AG04449 (cell line): ENCODE measurements at places on chromosomes 3 and 15.

- no peak for DNase-seq
Measured at GRCh38 chr3:156677536-156677935, 3.1 kb downstream of the TIPARP start.

DNA sequence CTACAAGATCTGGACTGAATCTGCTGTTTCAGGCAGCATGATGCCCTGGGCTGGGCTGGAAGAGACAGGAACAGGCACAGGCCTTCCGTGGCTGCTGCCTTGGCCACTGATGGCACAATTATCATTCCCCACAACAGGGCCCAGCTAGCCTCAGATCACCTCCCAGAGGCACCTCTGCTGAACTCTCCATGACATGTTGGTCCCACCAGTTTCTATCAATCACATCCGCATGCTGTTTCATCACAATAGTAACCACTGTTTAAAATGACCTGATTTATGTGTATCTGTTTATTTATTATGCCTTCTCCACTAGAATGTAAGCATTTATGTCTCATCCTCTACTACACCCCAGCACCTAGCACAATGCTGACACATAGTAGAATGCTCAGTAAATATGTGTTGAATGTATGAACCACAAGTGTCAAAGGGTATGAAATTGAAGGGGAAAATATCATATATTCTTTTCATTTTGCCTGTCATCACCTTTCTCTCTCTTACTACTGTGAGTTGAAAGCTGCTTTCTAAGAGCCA lies 32.7 kb upstream of the ZBTB38 start:
- DNase-seq = no peak

GRCh38 chr15:68599560-68600071 lies 20.8 kb downstream of the CORO2B start:
- no peak for DNase-seq

DNA sequence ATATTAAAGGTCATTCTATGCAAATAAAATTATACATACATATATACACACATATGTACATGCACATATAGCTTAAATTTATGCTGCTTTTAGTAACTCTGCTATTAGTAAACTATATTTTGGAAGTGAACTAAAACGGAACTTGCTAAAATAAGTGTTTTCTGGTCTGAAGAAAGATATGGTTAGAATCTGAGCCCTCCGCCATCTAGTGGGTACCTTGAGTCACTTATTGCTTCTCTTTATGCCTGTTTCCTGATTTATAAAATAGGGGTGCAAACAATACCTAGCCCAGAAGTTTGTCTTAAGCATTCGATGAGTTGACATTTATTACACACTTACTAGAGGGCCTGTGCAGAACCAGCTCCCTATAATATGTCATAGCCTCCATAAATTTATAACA lies 255.7 kb downstream of the CNTN6 start:
- no peak for DNase-seq

DNA sequence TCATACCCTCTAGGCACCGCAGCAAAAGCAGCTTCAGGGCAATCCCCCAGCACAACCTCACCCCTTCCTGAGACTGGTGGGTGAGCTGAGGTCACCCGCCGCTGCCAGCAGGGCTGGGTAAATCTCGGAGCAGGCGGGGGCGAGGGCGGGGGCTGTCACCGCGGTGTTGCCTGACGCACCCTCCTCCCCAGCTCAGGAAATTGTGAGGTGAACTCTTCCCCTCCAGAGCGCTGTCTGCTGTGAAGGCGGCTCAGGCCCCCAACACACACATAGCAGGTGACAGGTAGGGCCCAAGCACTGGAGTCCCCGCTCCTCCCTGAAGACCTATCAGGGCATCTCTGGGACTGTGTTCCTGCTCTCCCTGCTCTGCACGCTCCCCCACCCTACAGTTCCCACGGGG lies 30.2 kb upstream of the FURIN start:
- no peak for DNase-seq

DNA sequence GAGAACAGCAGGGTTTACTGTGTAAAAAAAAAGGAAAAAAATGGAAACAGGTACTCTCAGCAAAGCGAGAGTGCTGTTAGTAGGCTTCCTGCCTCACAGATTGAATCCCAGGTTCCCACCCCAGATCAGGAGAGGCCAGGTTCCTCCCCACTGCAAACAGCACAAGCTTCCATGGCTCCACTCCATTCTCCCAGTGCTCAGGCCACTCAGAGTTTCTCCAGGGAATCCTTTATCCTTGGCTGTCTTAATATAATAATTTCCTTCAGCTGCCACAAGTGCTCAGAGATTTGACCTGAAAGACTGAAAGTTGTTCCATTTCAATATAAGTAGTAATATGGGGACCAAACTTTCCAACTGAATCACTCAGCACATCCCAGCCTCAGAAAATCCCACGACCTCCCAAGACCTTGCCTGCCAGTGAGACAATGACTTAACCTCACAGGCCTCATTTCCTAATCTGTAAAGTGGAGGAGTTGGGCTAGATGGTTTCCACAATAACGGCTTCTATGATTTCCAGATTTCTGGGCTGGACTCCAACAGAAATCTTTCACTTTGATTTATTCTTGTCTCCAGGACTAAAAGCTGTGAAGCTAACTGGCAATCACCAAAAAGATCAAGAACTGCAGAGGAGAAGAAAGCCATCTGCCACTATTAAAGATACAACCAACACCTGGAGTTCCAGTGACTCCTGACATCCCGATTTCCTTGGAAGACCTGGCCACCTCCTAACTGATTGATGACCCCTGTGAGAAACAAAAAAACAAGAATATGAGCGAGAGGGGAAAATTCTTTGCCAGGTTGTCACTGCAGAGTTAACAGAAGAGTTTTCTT lies 289.5 kb downstream of the NEK10 start:
- DNase-seq = no peak

- DNase-seq = no peak
Measured at GRCh38 chr3:23576379-23576959, 229.3 kb upstream of the UBE2E1 start.

GRCh38 chr15:92586966-92587365 lies 68.6 kb downstream of the FAM174B start:
- no peak for DNase-seq

GRCh38 chr3:161083131-161083530 lies 22.0 kb downstream of the B3GALNT1 start:
- no peak for DNase-seq

DNA sequence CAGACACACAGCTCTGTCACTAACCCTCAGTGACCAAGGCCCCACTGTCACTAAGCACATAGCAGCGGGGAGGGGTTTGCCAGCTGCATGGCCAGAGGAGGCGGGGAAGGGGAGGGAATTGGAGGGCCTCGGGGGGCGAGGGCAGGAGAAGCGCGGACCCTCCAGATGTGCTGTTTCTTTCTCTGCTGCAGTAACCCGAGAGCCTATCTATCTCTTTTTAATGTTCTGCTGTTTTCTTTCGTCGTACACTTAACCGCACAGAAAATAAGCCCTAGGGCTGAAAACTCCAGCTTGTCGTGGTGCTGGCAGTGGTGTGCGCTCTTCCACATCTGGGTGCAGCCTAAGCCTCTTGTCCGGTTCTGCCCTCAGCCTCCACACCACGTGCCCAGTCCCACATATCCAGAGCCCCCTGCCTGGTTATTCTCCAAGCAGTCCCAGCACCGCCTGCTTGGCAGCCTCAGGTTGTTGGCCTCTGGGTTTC lies 51.1 kb downstream of the BDH1 start:
- no peak for DNase-seq

- DNase-seq = no peak
Measured at GRCh38 chr3:157793745-157794144, 290.5 kb upstream of the VEPH1 start.

GRCh38 chr3:140265302-140265701 lies 330.3 kb downstream of the CLSTN2 start:
- DNase-seq = no peak

GRCh38 chr3:34207806-34208205 lies 409.4 kb downstream of the PDCD6IP start:
- DNase-seq = peak; percentile 65

GRCh38 chr3:59240666-59241255 lies 190.9 kb upstream of the CFAP20DC start:
- DNase-seq = no peak

DNA sequence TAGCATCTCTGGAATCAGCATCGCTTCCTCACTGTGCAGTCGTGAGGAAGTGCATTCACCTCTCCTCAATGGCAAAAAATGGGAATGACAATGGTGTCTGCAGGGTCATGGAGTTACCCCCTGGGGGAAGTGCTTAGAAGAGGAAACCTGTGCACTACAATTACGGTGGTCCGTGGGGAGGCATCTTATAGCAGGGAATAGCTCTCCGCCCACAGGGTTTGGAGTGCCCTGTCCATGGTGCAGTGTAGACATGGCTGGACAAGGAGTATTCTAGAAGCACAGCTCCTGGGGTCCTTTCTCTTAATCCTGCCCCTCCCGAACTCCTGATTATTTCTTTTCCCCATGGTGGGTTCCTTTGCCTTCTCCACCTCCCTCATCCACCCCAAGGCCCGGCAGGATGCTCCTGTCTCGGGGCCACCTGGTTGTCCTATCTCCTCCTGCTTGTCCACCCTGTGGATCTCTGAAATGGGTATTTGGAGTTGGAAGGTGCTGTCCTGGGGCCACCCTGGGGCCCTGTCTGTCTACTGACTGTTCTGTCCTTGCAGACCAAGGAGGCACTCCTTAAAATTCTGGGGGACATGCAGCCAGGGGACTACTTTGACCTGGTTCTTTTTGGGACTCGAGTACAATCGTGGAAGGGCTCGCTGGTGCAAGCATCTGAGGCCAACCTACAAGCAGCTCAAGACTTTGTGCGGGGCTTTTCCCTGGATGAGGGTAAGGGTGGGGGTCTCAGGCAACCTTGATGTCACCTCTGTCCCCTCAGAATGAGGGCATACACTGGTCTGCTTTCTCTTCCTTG lies 5.2 kb downstream of the ITIH1 start:
- no peak for DNase-seq

DNA sequence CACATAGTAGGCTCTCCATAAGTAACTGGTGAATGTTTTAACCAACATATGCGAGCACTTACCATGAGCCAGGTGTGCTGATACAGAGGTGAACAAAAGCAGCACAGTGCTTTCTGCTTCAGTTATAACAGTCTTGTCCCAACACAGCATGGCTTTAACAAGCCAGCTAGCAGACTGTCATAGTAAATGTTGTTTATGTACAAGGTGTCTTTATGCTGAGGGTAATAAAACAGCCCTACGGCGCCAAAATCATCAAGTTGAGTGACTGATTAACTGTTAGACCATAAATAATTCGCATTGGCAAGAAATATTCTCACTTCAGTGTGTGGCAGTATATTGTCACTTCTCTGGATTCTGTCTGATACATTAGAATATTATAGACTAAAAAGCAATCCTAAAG lies 646.0 kb upstream of the CFAP20DC start:
- DNase-seq = no peak

DNA sequence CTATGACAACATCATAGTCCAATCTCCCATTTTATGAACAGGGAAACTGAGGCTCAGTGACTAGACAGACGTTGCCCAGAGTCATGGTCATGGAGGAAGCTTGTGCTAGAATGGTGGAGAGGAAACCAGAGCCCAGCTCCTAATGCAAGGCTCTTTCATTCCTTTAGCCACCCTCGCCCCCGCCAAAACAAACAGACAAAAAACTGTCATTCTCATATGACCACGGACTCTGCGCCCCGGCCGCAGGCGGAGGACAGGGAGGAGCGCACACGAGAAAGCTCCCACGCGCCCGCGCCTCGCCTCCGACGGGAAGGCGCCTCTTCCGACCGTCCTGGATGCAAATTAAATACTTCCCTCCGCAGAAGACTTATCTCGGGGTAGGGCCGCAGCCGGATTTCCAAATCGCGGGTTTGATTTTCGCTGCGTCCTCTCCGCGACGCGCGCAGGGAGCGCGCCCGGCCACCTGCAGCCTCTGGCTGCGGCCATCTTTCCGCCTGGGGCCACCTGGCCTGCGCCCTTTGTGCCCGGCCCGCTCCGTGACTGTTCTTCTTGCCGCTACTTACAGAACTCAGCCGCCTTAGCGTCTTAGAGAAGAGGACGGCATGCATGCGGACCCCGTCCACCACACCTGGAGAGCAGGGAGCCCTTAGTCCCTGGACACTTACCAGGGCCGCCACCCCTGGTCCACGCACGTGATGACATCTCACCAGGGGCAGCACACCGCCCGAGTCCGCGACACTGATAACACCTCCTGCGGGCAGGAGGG lies 670 bp upstream of the ATP13A3 start:
- DNase-seq = no peak
